Subcutaneous preadipocyte (primary cell): ENCODE measurements at places on chromosomes 12 and 14. TPM values are rescaled to one million over a fixed set of nuclear protein-coding genes. Genes with fewer than 3 reads are reported as not detected.

Gene KRT72
- not detected in 2 replicates for total RNA-seq

Gene SRRM4
- total RNA-seq = not detected in 2 replicates

Gene TMEM117
- 7.0 and 7.8 TPM in 2 replicates for total RNA-seq

Gene BCL7A
- 1.8 and 5.7 TPM in 2 replicates for total RNA-seq

Gene C3AR1
- under 0.01 and 0.20 TPM in 2 replicates for total RNA-seq

Gene ZNF385A
- 0.37 and 1.4 TPM in 2 replicates for total RNA-seq

Gene IPO4
- 74.6 and 97.4 TPM in 2 replicates for total RNA-seq

Gene ERH
- 119 and 124 TPM in 2 replicates for total RNA-seq

Gene HOXC13
- not detected in 2 replicates for total RNA-seq

Gene GALC
- 11.5 and 15.4 TPM in 2 replicates for total RNA-seq

Gene CLEC6A
- total RNA-seq = not detected in 2 replicates

Gene MTRFR
- 4.8 and 7.2 TPM in 2 replicates for total RNA-seq

Gene MORN3
- 0.20 and 0.37 TPM in 2 replicates for total RNA-seq

Gene BATF
- total RNA-seq = not detected in 2 replicates

Gene PXN
- total RNA-seq = 60.6 and 126 TPM in 2 replicates

Gene GPR135
- 4.3 and 5.5 TPM in 2 replicates for total RNA-seq

Gene YEATS4
- total RNA-seq = 14.7 and 17.6 TPM in 2 replicates

Gene TAS2R50
- total RNA-seq = 2.6 and 3.7 TPM in 2 replicates

Gene LALBA
- total RNA-seq = not detected in 2 replicates

Gene CEBPE
- not detected in 2 replicates for total RNA-seq

Gene PRMT5
- total RNA-seq = 76.8 and 106 TPM in 2 replicates

Gene ZNF10
- total RNA-seq = 2.9 and 3.5 TPM in 2 replicates

Gene GPRC5D
- total RNA-seq = not detected in 2 replicates

Gene C12orf50
- total RNA-seq = not detected in 2 replicates

Gene TAS2R20
- total RNA-seq = 2.6 and 4.3 TPM in 2 replicates

Gene BCL11B
- 0.20 and 0.37 TPM in 2 replicates for total RNA-seq

Gene APOF
- not detected in 2 replicates for total RNA-seq

Gene PTCSC3
- not detected in 2 replicates for total RNA-seq

Gene RASAL1
- total RNA-seq = not detected in 2 replicates

Gene RASSF8
- total RNA-seq = 69.4 and 118 TPM in 2 replicates

Gene C12orf43
- 12.5 and 18.0 TPM in 2 replicates for total RNA-seq

Gene IL22
- not detected in 2 replicates for total RNA-seq

Gene KRT1
- not detected in 2 replicates for total RNA-seq

Gene DTD2
- total RNA-seq = 47.7 and 47.8 TPM in 2 replicates

Gene C14orf132
- 15.8 and 20.9 TPM in 2 replicates for total RNA-seq

Gene RDH16
- under 0.01 TPM in 1 of 2 replicates, not detected in the other for total RNA-seq

Gene IFNG
- total RNA-seq = not detected in 2 replicates

Gene C12orf56
- 4.8 and 11.9 TPM in 2 replicates for total RNA-seq
